Calu3 (cell line): ENCODE measurements at places on chromosomes 2 and 18.

GRCh38 chr2:149094217-149095015 is 55.9 kb downstream of the LYPD6B start:
- DNase-seq, result no peak

DNA sequence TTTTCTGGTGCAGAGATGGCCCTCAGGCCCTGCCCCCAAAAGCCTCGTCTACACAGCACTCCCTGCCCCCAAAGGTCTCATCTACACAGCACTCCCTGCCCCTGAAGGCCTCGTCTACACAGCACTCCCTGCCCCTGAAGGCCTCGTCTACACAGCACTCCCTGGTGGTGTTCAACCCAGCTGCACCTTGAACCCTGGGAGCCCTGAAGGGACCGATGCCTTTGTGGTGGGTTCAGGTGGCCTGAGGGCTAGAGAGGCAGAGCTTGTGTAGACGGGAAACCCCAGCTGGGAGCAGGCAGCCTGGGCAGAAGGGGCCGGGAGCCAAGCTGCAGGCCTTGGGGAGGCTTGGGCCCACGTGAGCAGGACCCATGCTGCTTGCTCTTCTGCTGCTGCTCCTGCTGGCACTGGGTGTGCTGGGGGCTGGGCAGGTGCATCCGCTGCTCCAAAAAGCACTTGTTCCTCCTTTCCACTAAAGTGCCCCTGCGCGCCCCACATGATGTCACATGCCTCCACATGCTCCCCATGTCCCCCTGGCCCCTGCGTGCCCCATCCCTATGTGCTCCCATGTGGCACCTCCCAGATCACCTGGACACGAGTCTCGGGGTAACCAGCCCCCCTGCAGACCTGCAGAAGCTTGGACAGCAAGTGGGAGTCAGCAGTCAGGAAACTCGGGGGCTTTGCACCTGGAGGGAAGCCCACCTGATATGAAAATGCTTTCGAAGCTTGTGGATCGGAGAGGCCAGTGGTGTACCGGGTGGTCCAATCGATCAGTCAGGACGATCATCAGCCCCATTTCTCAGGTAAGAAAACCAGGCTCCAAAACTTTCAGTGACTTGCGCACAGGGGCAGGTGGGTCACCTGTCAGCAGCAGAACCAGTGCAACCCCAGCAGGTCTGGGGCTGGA is 94.9 kb upstream of the CTDP1 start:
- no peak for DNase-seq

GRCh38 chr2:102193074-102193473 is 6.3 kb downstream of the IL1RL2 start:
- no peak for DNase-seq

GRCh38 chr2:127434515-127434914 is 16.3 kb downstream of the PROC start:
- DNase-seq, result no peak

- DNase-seq, result no peak
These were observed 66.1 kb downstream of the DDX1 start for GRCh38 chr2:15657759-15658158.

GRCh38 chr18:74942319-74942910 is 266.5 kb downstream of the PTGR3 start:
- no peak for DNase-seq

DNA sequence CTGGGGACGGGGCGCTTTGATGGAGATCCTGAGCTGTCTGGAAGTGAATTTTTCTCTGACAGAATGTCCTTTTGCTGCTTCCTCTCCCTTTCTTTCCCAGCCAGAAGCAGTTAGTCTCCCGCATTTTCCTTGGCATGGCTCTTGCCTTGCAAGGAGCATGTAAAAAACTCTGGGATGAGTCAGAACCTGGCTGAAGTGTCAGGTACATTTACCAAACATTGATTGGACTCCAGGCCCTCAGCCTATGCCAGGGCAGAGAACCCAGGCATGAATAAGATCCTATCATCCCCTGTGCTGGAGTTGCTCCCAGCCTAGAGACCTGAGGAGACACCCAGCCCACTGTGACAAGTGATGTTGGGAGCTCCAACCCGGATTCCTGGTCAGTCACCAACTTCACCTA is 21.6 kb downstream of the STON1 start:
- no peak for DNase-seq

DNA sequence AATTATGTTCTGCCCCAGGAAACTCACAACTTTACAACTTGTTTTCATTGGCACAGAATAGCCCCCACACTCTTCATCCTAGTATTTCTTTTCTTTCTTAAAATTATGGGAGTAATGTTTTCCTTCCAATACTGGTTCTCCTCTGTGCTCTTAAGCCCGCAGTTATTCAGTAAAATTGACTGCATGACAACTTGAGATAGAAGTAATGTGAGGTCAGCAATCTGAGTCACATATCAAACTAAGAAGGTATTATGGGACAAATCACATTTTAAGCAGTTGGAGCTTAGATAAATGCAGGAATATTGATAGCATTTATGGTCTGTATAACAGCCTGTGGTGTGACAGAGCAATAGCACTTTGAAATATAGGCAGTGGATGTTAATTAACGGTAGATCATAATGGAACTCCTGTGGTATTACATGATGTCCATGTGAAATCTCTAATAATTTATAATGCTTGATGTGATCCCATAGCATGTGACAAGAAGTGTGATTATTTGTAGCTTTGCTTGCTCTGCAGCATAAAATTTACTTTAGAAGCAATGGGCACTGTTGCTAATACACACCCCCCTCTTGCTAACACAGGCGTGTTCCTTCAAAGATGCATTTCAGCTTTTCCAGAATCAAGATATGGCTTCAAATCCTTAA is 351.4 kb upstream of the CDH20 start:
- no peak for DNase-seq

DNA sequence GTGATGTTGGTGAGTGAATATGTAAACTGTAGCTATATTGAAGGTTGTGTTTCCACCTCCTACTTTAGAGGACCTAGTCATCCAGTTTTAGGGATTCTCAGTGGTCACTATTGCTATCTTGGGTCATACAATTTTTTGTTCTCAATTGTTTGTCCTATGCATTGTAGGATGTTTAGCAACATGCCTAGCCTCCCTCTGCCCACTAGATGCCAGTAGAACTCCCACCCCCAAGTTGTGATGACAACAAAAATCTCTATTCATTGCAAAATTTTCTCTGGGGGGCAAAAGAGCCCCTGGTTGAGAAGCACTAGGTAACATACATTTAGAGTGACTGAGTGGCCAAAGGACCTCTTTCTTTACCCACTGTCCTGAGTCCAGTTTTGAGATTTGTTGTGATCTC is 87.3 kb downstream of the LRRTM4 start:
- DNase-seq, result no peak

GRCh38 chr2:234096164-234096563 is 45.7 kb downstream of the SPP2 start:
- DNase-seq, result no peak

GRCh38 chr18:76697441-76697901 is 124.9 kb upstream of the ZNF236 start:
- DNase-seq, result no peak

GRCh38 chr2:43454791-43455190 is 141.0 kb downstream of the THADA start:
- no peak for DNase-seq

GRCh38 chr2:109030870-109031475 is 42.0 kb upstream of the EDAR start:
- DNase-seq, result no peak

DNA sequence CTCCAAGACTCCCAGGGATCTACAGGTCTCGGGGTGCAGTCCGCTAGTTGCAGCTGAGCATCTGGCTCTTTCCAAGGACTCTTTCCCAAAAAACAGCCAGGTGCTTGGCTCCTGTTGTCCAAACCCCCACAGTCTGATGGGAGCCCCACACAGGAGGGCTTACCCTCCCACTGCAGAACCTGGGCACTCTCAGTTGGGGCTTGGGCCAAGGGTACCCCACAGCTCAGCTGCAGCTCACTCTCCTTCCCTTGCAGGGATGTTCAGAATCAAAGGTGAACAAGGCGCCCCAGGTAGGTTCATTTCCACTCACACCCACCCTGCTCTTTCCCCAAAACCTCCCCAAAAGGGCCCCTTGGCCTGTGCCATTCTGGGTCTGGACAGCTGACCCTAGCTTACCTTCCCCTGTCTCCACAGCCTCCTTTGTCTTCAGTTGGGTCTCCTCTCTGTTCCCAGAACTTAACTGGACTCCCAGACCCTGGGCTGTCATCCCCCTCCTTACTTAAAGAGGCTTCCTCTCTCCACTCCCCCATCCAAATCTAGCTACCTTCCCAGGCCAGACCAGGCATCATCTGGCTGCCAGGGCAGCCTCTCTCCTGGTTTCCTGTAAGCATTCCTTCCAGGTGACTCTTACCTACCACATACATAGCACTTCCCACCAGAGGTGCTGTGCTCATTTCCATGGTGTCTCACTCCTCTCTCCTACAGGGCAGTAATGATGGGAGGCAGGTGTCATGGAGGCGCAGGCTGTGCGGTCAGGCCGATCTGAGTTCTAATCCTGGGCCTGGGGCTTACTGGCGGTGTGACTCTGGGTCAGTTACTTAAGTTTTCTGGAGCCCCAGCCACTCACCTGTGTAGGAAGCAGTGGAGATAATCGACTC is 29.5 kb downstream of the MARCO start:
- DNase-seq, result peak; percentile 32

- DNase-seq, result peak; percentile 22
These were observed 95.6 kb upstream of the NABP1 start for GRCh38 chr2:191582355-191582754.

DNA sequence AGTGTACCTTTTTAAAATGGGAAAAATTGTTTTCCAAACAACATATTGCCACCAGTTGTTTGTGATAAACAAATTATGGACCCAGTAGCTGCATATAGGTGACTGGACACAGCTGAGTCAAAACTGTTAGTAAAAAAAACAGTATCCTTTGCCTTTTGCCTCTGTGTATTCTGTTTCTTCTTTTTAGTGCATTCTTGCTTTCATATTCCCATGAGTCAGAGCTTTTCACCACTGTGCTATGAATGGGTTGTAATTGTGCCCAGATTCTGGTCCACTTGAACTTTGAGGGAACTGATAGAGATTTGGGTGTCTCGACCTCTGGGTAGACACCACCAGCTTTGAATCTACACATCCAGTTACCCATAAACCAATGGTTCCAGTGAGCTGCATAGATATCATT is 1441.9 kb upstream of the ZEB2 start:
- DNase-seq, result no peak

DNA sequence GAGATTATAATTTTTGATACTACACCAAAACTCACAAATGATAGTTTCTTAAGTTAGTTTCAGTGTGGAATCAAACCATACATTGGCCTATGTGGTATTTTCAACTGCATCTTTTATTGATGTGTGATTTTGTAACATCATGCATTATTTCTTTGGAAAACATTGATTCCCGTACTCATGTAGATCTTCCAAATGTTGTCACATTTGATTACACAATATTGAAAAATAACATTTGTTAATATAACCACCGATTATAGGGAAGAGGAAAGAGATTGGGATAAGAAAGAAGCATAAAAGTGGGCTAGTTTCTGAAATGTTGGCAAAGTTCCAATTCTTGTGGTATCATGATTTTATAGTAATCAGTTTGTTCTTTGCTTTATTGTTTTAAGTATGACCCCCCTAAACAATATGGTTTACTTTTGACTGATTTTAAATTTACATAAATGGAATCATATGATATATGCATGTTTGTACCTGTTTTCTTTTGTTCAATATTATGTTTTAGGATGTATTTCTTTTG is 117.2 kb upstream of the OTX1 start:
- DNase-seq, result no peak

- DNase-seq, result no peak
These were observed 2.6 kb downstream of the PKP4 start for GRCh38 chr2:158459161-158460003.

DNA sequence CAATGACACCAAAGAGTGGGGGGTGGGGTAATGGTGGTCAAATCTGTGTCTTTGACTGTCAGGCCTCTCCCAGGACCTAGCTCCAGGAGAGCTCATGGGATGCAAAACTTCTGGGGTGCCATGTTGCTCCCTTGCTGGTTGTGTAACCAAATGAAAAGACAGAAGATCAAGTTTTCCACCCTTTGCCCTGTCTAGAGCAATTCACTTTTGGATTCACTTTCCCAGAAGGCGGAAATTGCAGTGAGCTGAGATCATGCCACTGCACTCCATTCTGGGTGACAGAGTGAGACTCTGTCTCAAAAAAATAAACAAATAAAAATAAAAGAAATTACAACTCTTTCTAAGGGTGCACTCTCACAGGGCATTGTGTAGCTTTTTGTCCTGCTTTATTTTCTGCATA is 34.9 kb upstream of the PLA2R1 start:
- no peak for DNase-seq

- DNase-seq, result no peak
These were observed 245.5 kb upstream of the HS6ST1 start for GRCh38 chr2:128564131-128564530.

GRCh38 chr2:58107803-58108710 is 61.5 kb downstream of the VRK2 start:
- peak; percentile 52 for DNase-seq
